ENCODE measurements at places on chromosomes 12 and 14. TPM values are rescaled to one million over a fixed set of nuclear protein-coding genes. Genes with fewer than 3 reads are reported as not detected.

GRCh38 chr12:80193865-80194264 lies 94.5 kb downstream of the OTOGL start:
- H3K27ac ChIP-seq: no peak overlapping the region
- H3K4me3 ChIP-seq: no peak overlapping the region
- no peak for DNase-seq
- H3K36me3 ChIP-seq: no peaks in the 10 kb centered on the region
- H3K27me3 ChIP-seq: no peaks in the 10 kb centered on the region
- H3K4me1 ChIP-seq: peaks cover 6% of the 10 kb centered on the region

GRCh38 chr14:77761205-77761931 lies 412 bp upstream of the SNW1 start:
- peaks cover 20% of the 10 kb centered on the region for H3K4me1 ChIP-seq
- H3K4me3 ChIP-seq: peak overlapping the region; percentile 68
- DNase-seq: peak; percentile 72

- DNase-seq: no peak
- H3K4me3 ChIP-seq: no peak overlapping the region
- H3K27me3 ChIP-seq: no peaks in the 10 kb centered on the region
- peaks cover 6% of the 10 kb centered on the region for H3K4me1 ChIP-seq
These were observed 52.8 kb downstream of the IGF1 start for GRCh38 chr12:102427543-102427941.

DNA sequence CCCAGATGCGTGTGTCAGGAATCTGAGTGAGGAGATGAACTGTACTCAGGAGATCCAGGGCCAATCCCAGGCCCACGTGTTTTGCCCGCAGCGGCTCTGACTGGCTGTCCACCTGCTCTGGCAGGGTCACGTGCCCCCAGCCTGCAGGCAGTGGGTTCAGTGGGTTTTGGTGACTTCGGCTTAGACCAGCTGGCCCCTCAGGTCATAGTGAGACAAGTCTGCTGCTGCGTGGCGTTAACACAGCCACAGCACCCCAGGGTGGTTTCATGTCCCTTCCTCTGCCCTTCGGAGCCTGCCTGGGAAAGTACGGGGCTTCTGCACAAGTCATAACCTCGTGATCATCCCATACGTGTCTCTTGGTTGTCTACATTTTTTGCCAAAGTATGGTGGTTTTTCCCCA lies 2.6 kb downstream of the FBRSL1 start:
- no peak for DNase-seq
- H3K27ac ChIP-seq: no peak overlapping the region
- H3K36me3 ChIP-seq: no peaks in the 10 kb centered on the region

ANGEL1 gene
- 22.2 TPM for total RNA-seq

Measured in GM23338 (cell line).